ENCODE measurements at places on chromosomes 4 and X. TPM values are rescaled to one million over a fixed set of nuclear protein-coding genes. Genes with fewer than 3 reads are reported as not detected.

DNA sequence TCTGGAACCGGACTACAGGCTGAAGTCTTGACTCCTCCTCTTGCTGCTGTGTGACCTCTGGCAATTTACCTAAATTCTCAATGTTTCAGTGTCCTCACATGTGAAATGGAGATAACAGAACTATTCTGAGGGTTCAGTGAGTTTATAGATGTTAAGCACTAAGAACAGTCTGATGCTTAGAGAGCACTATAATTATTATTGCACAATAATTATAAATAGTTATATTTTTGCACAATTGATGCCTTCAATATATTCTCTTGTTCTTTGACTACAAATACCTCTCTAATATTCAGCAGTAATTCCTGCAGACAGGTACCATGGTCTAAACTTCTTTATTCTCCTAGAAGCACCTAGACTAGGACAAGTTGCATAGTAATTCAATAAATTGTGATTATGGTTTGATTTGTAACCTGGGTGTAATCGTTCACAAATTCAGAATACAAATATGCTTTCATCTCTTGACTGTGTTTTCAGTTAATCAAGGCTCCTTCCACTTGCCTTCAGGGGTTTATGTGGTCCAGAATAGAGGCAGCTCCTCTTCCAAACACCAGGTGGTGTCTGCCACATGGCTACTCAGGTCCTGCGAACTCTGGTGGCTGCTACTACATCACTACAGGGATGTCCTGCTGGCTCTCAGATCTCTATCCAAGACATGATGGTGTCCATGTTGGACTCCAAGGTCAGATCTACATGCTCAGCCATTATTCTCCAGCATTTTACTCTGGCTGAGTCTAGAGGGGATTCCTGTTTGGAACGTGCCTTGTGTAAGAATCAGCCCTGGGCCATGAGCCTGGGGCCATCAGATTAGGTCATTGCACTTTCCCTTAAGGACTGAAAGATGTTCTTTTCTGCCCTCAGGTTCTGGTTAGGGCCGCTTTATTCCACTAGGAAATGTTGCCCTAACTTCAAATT is 103.4 kb downstream of the QRFPR start:
- no peak for DNase-seq

FHDC1 gene
- total RNA-seq, result 0.53 TPM

GRCh38 chr4:169987327-169988228 is 38.6 kb downstream of the MFAP3L start:
- no peak for DNase-seq

HSFX4 gene
- total RNA-seq, result not detected

CLDN22 gene
- not detected for total RNA-seq

DNA sequence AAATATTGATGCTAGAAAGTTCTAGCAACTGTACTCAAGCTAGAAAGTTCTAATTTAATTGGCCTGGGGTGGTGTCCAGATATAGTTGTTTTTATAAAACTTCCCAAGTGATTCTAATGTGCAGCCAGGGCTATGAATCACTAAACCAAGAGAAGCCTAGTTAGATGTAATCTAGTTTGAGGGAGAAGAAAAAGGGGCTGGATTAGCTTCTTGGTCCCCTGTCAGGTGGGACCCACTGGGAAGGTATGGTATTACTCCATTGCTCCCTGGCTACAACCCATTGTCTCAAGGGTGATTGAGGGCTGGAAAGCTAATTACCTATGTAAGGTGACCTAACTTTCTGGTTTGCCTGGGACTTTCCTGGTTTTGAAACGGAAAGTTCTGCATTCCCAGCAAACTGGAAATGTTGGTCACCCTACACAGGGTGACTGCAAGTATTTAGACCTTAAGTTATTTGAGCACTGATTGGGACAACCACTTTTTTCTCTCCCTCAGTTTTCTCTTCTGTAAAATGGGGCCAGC is 23.9 kb upstream of the MSN start:
- DNase-seq, result no peak

GRCh38 chr4:722169-722725 is 16.6 kb downstream of the PCGF3 start:
- DNase-seq, result no peak

GRCh38 chrX:120560405-120560841 is 339 bp downstream of the CUL4B start:
- no peak for DNase-seq

FABP2 gene
- total RNA-seq, result not detected

CCKAR gene
- total RNA-seq, result not detected

DNA sequence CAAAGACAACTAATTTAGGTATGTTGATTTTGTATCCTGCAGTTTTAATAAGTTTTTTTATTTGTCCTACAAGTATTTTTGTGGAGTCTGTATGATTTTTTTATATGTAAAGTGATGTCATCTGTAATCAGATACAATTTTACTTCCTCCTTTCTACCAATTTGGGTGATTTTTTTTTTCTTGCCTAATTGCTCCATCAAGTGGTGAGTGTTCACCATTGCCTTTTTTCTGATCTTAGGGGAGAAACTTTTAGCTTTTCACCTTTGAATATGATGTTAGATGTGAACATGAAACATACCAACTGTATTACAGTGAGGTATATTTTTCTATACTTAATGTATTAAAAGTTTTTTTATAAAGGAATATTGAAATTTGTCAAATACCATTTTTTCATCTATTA is 362.3 kb downstream of the PABPC4L start:
- DNase-seq, result no peak

Measured in left cardiac atrium (tissue), 4 donors.